ENCODE measurements at places on chromosomes 2 and 18.

- ATAC-seq = no peak
Measured at GRCh38 chr2:62344472-62344871, 148.6 kb downstream of the B3GNT2 start.

DNA sequence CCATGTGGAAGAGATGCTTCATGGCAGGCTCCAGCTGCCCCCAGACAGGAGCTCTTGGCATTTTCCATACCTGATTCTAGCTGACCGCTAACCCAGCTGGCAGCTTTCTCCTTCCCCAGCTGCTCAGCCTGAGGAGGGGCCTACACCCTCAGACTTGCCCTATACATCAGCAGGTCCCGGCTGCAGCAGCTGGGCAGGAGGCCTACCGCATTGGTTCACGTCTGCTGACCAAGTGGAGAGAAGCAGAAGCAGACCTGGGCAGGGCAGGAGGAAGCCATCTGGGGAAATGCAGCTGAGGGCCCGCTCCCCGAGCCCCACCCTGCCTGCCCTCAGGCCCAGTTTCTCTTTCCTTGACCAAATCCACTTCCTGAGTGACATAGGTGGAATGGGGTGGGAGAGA lies 50.7 kb downstream of the LBH start:
- no peak for ATAC-seq

GRCh38 chr2:213766465-213766901 lies 482.2 kb downstream of the SPAG16 start:
- peak; percentile 82 for ATAC-seq

DNA sequence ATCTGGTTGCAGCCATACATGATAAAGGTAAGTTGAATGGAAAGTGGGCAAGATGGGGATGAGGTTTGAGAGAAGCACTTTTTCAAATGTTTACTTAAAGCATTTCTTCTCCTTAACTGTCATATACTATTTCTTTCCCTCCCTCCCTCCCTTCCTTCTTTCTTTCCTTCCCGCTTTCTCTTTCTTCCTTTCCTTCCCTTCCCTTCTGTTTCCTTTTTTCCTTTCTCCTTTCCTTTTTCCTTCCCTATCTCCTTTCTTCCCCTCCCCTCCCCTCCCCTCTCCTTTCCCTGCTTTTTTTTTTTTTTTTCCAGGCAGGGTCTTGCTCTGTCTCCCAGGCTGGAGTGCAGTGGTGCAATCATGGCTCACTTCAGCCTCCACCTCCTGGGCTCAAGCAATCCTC lies 5.6 kb downstream of the SLC3A1 start:
- ATAC-seq = no peak

- ATAC-seq = no peak
Measured at GRCh38 chr18:77073336-77074093, 59.1 kb downstream of the MBP start.

DNA sequence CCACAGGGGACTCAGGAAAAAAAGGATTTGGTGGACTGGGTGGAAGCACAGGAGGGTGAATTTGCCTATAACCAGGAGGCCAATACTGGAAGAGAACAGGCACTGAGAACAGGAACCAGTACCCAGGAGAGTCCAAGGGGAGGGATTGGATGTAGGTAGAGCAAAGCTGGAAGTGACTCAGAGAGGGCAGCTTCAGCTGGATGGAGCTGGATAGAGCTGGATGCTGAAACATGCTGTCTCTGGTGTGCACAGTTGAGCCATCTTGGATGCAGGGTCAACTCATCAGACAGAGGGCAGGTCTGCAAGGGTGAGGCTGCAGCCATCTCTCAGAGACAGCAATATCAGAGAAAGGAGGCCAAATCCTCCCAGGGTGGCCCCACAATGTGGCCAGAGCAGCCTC lies 134.0 kb downstream of the GALNT14 start:
- no peak for ATAC-seq

GRCh38 chr2:86189782-86190416 lies 5.4 kb downstream of the IMMT start:
- no peak for ATAC-seq

DNA sequence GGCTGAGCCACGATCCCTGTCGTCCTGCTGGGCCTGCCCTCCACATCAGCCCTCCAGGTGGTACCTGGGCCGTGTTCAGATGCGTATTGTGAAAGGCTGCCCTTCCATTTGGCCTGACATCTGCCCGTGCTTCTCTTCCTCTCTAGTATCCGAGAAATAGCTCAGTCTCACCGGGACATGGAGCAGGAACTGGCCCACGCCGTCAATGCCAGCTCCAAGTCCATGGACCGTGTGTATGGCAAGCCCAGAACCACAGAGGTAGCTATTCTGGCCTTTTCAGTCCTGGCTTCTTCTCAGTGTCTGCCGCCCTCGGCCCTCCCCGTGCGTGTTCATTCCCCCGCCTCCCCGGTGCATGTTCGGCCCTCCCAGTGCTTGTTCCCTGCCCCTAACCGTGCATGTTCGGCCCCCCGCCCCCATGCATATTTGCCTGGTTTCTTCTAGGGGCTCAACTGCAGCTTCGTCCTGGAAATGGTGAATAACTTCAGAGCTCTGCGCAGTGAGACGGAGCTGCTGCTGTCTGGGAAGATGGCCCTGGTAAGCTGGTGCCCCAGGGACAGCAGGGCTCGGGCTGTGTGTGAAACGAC lies 104.3 kb downstream of the USP40 start:
- no peak for ATAC-seq

GRCh38 chr2:133266926-133267590 lies 301.2 kb downstream of the NCKAP5 start:
- ATAC-seq = peak; percentile 50

- no peak for ATAC-seq
Measured at GRCh38 chr2:75287624-75288316, 88.5 kb upstream of the TACR1 start.

DNA sequence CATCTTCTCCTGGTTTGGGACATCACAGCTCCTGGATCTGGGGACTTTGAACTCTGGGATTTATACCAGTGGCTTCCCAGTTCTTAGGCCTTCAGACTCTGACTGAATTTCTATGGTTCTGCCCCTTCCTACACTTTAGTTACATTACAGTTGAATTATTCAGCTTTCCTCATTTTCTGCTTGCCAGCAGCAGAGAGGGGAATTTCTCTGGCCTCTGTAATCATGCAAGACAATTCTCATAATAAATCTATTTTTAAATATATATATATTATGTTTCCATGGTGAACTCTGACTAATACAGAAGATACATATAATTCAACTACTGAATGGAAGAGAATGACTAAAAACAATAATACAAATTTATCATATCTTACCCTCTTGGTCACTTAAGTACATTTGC lies 1478.6 kb upstream of the ACVR2A start:
- ATAC-seq = peak; percentile 37

DNA sequence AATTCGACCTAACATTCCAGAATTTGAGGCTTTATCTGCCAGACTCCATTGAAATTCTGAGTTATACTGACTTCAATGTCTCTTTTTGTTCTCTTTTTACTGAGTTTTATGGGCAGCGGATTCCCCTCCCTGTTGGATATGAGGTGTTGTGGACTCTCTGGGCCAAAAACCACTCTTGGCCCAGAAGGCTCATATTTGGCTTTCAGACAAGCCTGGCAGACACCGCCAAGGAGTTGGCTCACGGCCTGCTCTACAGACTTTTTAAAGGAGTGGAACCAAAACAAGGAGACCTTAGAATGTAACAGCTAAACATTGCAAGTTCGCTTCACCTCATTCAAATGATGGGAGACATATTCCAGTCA lies 206.4 kb upstream of the NCKAP5 start:
- ATAC-seq = no peak

DNA sequence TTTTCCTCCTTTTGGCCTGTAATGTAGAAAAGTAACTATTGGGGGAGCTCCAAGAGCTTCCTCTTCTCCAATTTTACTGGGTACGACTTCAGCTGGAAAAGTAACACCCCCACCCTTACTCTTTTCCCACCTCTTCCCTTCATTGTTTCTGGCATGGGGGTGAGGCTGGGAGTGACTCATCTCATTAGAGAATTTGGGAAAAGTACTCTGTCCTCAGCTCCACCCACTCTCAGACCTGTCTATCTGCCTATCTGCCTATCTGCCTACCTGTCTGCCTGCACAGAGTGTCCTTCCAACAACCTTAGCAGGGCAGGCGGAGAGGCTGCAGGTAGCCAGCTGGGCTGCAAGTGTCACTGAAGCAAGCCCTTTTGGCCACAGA lies 93.6 kb downstream of the EPHA4 start:
- no peak for ATAC-seq

GRCh38 chr2:239911641-239912071 lies 113.5 kb downstream of the NDUFA10 start:
- peak; percentile 91 for ATAC-seq

DNA sequence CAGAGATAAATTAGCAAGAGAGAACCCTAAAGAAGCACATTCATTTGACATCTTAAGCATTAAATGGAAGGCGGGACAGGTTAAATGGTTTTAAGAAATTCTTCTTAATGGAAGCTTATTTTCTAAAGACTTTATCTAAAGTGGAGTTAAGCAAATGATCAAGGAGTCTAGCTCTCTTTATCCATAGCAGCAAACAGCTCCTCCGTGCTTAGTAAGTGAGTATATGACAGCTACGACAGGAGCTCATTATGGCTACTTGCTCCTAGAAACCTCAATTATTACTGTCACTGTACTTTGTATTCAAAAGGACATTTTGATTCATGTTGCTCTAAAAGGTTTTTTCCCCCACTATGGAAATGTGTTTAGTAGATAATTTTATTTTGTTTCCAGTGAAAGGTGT lies 444.9 kb downstream of the TMX3 start:
- no peak for ATAC-seq
